Skin of body (tissue), 3 donors: ENCODE measurements at places on chromosomes 3 and 15.

- DNase-seq: no peak
Observed at GRCh38 chr3:167361948-167362347, 18.1 kb downstream of the ZBBX start.

DNA sequence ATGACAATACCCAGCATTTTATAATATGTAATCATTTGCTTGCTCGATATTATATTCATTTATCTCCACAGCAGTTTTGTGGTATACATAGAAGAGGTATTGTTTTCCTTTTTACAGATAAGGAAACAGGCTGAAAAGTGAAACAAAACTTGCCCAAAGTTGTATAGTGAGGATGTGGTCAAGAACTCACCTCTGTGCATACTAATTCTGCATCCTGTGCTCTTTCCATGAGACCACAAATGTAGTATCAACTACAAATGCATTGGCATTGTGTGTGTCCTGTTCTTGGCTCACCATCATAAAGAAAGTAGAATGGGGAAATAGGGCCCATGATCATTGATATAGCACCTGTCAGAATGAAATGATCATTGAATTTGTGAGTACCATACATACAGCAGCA is 167.3 kb downstream of the NECTIN3 start:
- no peak for DNase-seq

DNA sequence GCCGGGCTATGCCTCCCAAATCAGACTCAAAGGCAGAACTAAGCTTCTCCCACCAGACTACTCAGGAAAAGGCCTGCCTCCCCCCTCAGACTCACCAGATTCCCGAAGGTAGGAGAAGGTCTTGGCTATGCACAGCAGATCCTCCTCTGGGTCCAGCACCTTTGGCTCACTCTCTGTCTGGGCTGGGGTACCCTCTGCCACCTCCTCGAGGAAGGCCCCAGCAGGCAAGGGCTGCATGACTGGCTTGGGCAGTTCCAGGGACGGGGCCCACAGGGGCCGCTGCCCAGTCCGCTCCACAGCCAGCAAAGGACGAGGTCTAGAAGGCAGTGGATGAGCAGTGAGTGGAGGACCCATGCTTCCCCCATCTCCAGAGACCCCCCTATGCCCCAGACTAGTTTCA is 3.3 kb downstream of the CISH start:
- DNase-seq: no peak

GRCh38 chr15:51758645-51759044 is 7.2 kb downstream of the TMOD2 start:
- DNase-seq: peak; percentile 32

DNA sequence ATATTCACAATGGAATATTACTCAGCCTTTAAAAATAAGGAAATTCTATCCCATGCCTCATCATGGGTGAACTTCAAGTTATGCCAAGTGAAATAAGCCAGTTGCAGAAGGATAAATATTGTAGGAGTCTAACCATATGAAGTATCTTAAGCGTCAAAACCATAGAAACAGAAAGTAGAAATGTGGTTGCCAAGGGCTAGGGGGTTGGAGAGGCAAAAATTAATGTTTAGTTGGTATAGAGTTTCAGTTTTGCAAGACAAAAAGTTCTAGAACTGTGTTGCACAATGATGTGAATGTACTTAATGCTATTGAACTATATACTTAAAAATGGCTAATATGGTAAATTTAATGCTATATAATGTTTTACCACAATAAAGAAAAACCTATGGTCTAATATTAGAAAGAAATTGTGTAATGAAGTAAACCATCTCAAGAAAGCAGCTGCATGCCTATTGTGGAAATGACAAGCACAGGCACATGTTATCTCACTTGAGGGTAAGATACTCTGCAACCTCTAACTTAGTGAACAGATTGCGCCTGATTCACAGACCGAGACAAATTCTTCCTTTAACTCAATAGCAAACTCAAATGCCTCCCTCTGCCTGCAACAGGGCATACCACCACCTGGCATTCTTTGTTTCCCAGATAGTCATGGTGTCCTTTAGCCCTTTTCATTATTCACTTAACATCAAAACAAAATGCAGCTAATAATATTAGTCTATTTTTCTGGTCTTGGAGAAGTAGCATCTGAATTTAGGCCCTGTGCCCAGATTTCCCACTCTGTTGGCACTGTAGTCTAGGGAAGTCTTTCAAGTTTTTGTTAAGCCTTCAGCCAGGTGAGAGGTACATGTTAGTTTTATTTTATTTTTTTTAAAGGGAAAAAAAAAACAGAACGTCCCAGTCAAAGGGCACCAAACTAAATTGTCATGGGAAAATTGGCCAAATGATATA is 80.2 kb upstream of the ACP3 start:
- no peak for DNase-seq

DNA sequence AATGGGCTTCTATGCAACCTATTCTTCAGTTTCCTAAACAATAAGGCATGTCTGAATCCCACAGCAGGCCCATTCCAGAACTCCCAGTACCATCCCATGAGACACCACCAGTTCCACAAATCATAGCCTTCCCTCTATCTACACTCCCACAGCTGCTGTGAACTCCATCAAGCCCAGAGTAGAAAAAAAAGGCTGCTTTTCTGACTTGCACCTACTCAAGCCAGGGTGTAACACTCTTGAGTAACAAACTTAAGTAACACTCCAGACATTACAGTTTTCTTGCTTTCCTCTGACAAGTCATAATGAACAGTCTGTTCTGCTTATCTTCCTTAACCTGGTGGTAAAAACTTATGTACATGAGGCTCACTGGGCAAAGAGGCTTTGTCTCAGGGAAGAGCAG is 283.1 kb downstream of the NFKBIZ start:
- DNase-seq: no peak

GRCh38 chr3:134111616-134112015 is 81.9 kb upstream of the SLCO2A1 start:
- peak; percentile 71 for DNase-seq

GRCh38 chr15:58427987-58428386 is 3.8 kb upstream of the LIPC start:
- no peak for DNase-seq

- peak; percentile 17 for DNase-seq
Observed at GRCh38 chr3:192802957-192803899, 75.9 kb upstream of the FGF12 start.

- no peak for DNase-seq
Observed at GRCh38 chr15:57003418-57003817, 85.0 kb downstream of the TCF12 start.

GRCh38 chr15:96292635-96293034 is 37.9 kb upstream of the NR2F2 start:
- no peak for DNase-seq

- DNase-seq: no peak
Observed at GRCh38 chr3:113271189-113271588, 59.8 kb downstream of the BOC start.
